ENCODE measurements at places on chromosomes 5 and 9. TPM values are rescaled to one million over a fixed set of nuclear protein-coding genes. Genes with fewer than 3 reads are reported as not detected.

SEMA4D gene
- total RNA-seq: 6.2 TPM

SQSTM1 gene
- total RNA-seq: 348 TPM

GRCh38 chr5:33531824-33532223, 91.1 kb downstream of the TARS1 start:
- ATAC-seq: no peak

- no peak for ATAC-seq
Observed at GRCh38 chr5:148511810-148512347, 128.1 kb downstream of the FBXO38 start.

GRCh38 chr5:460273-460625, 17.3 kb downstream of the EXOC3 start:
- no peak for ATAC-seq

- no peak for ATAC-seq
Observed at GRCh38 chr9:90274725-90275124, 367.9 kb downstream of the DIRAS2 start.

DNA sequence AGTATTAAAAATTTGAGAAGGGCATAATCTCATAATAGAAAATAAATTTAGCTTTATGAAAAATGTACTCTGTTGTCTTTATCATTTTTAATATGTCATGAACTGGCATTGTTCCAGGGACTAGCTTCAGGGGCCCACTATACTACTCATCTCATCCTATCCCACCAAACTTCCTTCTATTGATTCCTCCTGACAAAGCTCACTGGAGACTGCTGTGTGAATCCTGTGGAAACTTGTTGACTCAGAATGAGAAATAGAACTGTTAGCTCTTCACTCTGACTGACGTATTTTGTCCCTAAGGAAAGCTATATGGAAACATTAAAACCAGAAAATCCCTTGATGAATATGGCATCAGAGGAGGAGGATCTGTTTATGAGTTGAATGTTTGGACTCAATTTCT, 29.8 kb upstream of the BNIP1 start:
- ATAC-seq: no peak

All from gastroesophageal sphincter (tissue), 4 donors.